ENCODE measurements at places on chromosomes 2 and 18.
A peak's percentile ranks its signal among the peaks of the same experiment; 100 is the strongest.

- DNase-seq, result peak; percentile 19
Measured at GRCh38 chr2:59276033-59276432, 1034.9 kb upstream of the FANCL start.

GRCh38 chr2:202114795-202115194 is 41.7 kb downstream of the KIAA2012 start:
- DNase-seq, result no peak

DNA sequence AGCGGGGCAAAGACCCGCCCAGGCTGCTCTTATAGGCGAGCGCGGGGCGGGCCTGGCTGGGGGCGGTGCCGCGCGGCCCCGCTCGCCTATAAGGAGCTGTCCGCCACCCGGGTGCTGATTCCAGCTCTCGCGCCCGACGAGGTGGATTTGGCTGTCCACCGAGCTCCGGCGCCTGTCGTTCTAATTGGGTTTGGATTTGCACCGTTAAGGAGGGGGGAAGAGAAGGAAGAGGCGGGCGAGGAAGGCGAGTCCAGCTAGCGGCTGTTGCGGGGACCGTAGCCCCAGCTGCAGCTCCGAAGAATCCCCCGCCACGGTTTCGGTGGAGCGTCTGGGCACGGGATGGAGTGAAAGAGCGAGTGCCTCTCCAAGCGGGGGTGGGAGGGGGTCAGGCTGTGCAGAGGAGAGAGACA is at the start of gene CNTNAP5:
TSS of gene CNTNAP5 (plus strand) at position 117 of the 410 bp plus-strand sequence. CDS start 364 bp downstream, outside the sequence.
- peak; percentile 71 for DNase-seq

DNA sequence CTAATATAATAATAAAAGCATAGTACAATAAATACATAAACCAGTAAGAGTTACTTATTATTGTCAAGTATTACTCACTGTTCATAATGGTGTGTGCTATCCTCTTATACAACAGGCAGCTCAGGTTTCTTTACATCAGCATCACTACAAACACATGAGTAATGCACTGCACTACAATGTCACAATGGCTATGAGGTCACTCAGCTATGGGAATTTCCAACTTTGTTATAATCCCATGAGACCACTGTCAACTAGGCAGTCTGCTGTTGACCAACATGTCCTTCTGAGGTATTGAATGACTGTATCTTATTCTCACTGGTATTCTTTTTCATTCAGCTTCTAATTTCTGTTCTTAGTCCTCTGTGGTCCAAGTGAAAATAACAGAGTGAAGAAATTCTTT is 250.4 kb upstream of the DSEL start:
- DNase-seq, result no peak

- no peak for DNase-seq
Measured at GRCh38 chr18:34050661-34051060, 174.1 kb downstream of the NOL4 start.

DNA sequence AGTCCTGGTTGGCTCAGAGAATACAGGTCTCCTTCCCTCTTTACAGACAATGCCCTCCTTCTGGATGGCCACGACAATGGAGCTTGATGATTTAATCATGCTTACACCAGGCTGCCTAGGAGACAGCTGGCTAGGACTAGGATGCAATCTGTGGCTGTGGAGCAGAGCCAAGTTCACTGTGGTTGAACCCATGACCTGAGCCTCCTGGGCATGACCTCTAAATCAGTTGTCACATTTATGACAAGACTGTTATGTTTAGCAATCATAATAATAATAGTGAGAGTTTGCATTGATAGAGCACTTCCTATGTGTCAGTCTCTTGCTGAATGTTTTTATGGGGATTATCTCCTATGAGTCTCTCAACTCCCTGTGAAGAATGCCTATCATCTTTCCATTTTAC is 244.1 kb downstream of the ICOS start:
- no peak for DNase-seq

GRCh38 chr2:42048299-42049220 is 739 bp downstream of the PKDCC start:
- DNase-seq, result peak; percentile 40

- DNase-seq, result no peak
Measured at GRCh38 chr2:121266543-121267106, 18.4 kb downstream of the TFCP2L1 start.

DNA sequence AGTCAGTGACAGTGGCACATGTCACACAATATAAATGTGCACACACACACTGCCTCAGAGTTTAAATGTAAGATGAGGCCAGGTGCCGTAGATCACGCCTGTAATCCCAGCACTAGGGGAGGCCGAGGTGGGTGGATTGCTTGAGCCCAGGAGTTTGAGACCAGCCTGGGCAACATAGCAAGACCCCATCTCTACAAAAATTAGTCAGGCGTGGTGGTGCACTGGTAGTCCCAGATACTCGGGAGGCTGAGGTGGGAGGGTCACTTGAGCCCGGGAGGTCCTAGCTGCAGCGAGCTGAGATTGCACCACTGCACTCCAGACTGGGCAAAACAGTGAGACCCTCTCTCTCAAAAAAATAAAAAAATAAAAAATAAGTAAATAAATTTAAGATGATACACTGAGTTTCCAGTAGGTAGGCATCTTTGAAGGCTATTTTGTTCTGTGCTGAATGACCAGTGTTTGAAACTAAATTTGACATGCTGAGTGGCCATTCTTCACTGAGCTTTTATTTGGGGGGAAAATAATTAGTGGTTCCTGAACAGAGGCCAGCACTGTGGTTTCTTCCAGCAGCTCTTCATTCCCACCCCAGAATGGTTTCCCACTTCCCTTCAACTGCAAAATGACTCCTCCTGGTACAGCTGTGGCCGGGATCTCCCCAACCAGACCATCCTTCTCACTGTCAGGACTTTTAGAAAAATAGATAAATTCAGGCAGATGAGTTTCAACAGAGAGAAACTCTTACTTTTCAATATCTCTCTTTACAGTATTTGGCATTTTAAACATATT is 44.9 kb downstream of the PSMG2 start:
- DNase-seq, result no peak

DNA sequence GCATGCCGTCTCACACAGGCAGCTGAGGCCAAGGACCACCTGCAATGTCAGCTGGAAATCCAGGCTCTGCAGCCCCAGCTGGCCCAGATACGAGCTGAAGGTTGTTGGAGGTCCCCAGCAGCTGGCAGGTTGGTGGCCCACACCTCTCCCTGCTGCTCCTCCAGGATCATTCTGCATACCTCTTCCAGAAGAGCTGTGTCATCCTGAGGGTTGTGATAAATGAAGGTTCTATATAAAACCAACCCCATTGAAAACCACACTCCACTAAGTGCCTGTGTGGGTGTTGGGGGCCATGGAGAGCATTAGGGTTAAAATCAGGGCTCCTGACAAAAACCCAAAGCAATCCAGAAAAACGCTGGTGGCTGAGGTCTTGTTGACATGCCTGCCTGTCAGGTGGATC is 50.4 kb downstream of the C1QL2 start:
- DNase-seq, result no peak

DNA sequence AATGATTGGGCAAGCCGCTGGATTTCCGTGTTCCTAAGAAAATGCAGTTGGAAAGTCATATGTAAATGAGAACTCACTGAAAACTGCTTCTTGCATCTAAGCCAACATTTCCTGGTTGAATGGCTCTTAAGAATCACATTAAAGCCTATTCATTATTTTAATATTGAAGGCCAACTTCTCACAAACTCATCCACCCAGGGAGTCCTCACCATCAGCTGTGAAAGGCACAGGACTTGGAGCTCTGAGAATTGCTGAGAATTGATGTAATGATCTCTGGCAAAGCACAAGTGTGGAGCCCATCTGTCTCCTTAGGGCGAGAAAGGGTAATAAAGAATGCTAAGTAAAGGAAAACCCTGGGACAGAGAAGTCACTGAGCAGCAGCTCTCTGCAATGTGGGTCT is 55.9 kb upstream of the APCDD1 start:
- no peak for DNase-seq

GRCh38 chr2:6218926-6219325 is 526.7 kb downstream of the SOX11 start:
- DNase-seq, result no peak

DNA sequence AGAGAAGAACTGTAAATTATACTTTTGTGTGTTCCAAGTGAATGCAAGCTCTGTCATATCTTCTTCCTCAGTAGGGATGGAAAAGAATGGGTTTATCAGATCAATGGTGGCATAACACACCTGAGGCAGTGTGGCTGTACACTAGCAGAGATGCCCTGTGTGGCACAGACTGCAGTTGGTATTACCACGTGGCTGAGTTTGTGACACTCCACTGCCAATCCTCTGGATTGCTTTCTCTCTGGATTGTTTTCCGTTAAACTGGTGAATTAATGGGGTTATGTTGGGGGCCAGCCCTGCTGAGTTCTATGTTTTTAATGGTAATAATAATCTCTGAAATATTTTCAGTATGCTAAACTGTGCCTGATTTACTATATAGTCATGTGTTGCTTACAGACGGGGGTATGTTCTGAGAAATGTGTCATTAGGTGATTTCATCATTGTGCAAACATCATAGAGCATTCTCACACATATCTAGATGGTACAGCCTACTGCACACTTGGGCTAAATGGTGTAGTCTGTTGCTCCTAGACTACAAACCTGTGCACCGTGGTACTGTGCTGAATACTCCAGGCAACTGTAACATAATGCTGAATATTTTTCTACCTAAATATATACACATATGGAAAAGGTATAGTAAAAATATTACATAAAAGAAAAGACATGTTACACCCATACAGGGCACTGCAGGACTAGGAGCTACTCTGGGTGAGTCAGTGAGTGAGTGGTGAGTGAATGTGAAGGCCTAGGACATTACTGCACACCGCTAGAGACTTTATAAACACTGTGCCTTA is 84.7 kb upstream of the ST6GAL2 start:
- DNase-seq, result no peak

- peak; percentile 43 for DNase-seq
Measured at GRCh38 chr2:12931186-12931844, 214.6 kb downstream of the TRIB2 start.

DNA sequence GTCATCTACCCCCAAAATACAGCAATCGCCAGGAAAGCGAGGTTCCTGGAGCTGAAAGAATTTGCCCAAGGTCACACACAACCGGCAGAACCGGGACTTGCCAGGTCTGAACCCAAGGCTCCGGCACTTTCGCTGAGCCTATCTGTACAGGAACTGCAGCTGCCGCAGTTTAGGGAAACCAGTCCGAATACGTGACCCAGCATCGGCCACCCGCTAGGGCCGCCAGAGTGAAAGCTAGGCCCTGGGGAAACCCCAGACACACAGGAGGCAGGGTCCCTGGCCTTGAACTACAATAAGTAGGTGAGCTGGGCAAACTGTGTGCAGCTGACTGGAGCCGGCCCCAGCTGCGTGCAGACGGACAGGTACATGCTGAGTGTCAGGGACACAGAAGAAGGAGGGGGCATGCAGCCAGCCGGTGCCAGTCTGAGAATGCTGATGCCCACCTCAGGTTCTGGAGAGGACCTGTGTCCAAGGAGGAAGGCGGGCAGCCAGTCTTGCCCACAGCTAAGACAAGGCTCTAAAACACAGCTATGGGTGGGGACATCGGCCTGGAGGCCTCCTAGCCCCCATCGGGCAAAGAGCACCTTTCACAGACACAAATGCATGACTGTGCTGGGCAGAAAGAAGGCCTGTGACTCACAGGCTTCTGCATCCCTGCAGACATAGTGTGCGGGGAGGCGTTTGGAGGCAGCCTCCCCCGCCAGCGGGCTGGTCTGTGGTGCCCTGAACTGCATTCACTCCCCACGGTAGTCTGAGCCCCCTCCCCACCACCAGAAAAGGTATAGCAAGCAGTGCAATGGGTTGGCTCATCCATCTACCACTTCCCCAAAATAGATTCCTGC is 107.4 kb upstream of the ID2 start:
- no peak for DNase-seq

DNA sequence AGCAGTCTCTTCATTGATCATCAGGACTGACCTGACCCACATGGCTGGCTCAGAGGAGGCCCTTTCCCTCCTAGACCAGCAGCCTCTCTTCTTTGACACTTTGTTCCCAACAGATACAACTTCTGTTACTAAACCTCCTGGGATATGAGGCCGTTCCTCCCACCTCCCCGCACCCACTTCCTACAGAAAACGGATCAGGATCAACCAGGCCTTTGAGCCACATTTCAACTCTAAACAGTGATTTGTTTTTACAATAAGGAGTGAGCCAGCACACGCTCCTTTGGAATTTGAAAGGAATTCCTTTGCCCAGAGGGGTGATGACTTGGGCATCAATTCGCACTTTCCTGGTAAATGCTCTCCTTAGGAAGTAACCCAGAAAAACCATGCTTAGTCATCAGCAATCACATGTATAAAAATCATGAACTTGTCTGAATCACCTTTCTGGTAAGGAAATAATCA is 180.4 kb downstream of the FAM124B start:
- peak; percentile 99 for DNase-seq

- DNase-seq, result no peak
Measured at GRCh38 chr2:20396356-20397000, 45.8 kb upstream of the PUM2 start.

DNA sequence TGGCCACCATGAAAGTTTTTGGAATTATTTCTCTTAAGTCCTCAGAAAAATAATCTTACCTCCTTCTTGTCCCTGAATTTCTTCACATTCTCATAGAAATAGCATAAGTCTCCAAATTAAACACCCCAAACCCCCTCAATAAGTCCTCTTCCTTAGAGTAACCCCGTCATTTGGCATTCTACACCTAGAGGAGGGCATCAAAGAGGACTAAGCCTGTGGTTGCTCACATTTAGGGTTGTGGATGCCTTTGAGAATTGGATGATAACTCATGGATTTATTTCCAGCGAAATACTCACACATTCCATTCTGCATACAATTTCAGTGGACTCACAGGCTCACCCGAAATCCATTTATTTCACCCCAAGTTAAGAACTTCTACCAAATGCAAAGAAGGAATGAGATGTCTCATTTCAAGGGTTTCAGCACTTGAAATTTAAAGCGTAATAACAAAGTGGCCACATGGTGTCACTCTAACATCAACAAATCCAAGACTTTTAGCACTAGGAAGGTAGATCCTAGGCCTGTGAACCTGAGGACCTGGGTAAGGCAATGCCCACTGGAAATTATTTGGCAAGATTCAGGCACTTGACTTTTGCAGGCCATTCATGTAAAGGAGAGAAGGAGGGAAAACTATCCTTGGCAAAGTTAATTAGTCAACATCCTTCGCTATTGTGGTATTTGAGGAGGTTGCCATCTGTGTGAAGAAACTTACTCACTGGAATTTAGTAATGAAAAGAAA is 24.6 kb downstream of the DYTN start:
- DNase-seq, result peak; percentile 71

- no peak for DNase-seq
Measured at GRCh38 chr2:207716056-207716455, 4.6 kb downstream of the CCNYL1 start.

DNA sequence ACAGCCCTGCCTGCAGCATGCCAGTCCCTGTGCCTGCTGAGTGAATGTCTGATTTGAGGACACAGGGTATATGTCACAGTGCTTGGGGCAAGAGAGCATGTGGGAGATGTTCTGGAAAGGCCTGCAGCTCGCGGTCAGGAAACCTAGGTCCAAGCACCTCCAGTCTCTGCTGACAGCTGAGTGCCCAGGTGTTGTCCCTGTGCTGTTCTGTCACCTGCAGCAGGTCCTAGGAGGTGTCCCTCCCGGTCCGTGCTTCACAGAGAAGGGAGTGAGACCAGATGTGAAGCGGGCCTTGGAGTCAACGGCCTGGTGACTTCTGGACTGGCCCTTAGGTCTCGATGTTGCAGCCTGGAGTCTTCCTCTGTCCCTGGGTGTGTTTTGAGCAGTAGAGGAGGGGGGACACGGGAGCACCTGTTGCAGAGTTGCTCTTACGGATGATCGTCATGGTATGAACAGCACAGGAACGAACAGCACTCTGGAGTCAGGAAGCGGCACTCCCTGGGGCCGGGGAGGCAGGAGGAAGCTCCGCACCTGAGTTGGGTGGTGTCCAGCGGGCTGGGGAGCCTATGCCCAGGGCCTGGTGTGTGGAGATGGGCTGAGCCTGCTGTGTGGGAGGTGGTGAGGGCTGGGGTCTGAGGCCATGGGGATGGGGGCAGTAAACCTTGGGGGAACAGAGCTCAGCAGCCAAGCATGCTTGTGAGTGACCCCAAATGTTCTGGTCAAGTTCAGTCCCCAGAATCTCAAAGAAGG is 21.6 kb upstream of the ARHGEF4 start:
- DNase-seq, result no peak

All from ACHN (cell line).